Brain (organoid and tissue), 16 donors: ENCODE measurements at places on chromosomes 11 and 22. TPM values are rescaled to one million over a fixed set of nuclear protein-coding genes. Genes with fewer than 3 reads are reported as not detected.

The MMP13 gene
- not detected for polyA plus RNA-seq

The CECR2 gene
- polyA plus RNA-seq: 6.8 TPM

The SCGB1C1 gene
- not detected for polyA plus RNA-seq

The SAA4 gene
- polyA plus RNA-seq: not detected

The CATSPERZ gene
- not detected for polyA plus RNA-seq

The TMEM191C gene
- 0.54 TPM for polyA plus RNA-seq

The MOGAT2 gene
- not detected for polyA plus RNA-seq
